ENCODE measurements at places on chromosomes 5 and 9.

DNA sequence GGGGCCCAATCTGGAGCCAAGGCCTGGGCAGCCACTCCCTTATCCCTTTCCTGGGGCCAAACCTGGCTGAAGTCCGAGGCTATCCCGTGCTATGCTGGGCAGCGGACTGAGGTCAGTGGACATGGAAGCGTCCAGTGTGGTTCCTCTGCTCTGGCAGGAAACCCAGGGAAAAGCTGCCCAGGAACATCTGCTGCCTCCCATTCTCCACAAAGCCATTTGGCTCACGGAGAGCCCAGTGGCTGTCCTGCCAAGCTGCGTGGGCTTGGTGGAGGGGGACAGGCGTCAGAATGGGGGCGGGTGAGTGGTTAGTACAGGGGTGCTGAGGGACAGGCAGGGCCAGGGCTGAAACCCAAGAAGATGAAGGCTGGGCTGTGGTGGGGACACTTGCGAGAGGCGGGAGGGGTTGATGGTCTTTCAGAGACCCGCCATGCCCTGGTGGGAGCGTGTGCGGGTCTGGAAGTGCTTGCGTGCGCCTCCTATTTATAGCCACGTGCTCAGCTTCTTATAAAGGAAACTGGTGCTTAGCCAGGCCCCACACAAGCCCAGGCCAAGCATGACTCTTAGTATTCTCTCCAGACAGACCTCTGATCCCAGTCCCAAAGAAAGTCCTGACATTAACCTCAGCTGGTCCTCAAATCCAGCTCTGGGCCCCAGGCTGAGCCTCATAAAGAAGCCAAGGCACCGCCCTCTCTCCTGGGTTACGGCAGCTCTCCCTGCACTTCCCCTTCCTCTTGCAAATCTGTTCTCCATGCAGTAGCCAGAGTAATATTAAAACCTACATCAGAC, 9.4 kb upstream of the SLC6A7 start:
- DNase-seq = no peak

- no peak for DNase-seq
Observed at GRCh38 chr9:129902740-129903134, 67.5 kb downstream of the USP20 start.

DNA sequence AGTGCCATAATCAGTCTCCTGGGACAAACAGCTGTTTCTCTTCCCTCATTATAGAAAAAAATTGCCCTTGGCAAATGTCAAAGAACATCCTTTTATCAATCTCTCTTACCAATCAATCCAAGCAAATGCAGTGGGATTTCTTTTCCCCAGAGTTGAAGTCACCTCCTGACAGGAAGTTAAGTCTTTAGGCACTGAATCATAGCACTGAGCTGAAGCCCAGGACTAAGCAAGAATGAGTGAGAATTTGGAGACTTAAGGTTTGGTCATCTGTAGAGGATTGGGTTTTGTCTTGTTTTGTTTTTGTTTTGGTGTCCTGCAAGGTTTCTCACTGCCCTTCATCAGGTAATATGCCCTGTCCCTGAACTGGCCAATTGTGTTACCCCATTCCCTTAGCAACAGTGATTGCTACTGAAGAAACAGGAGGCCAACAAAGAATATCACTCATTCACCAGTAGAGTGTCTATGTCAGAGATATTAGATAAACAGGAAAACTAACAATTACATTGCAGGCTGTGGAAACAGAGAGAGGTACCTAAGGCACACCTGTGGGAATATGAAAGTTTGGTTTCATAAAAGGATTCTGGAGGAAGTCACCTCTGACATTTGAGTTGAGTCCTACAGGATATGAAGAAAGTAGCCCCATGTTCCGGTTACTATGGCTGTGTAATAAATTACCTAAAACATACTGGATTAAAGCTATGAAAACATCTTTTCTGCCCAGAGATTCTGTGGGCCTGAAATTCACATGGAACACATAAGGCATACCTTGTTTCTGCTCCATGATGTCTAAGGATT, 4.5 kb upstream of the FXN start:
- DNase-seq = no peak

DNA sequence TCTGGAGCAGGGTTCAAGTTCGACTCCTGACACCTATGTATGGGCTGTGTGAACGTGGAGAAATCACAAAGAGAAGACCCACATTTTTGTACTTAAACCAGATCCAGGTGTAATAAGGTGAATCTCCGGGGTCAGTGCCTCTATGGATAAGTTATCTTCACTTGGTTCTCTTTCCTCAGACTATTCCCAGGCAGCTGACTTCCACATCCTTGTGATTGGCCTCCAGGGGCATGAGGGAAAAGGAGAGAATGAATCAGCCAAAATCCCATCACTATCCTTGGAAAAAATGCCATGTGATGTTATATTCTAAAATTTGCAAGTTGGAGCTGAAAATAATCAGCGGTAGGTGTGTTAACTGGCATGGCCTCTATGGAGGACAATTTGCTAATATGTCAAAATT, 37.2 kb downstream of the ZNF622 start:
- no peak for DNase-seq

DNA sequence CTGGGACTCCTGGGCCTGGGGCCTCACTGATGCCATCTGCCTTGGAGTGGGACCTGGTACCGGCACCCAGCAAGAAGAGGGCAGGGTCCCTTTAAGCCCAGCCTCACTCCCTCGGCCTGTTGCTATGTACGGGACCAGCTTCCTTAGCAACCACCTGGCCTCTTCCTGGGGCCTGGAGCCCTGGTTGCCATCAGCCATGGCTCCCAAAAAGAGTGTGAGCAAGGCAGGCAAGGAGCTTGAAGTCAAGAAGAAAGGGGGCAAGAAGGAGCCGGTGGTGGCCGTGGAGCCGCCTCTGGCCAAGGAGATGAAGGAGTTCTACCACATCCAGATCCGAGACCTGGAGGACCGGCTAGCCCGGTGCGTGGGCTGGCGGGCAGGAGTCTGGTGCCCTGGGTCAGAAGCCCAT, at the start of gene CFAP157:
CFAP157 (plus strand) TSS at position 153 of the 406 bp plus-strand sequence; CDS start at position 197, 44 bp downstream.
- no peak for DNase-seq

DNA sequence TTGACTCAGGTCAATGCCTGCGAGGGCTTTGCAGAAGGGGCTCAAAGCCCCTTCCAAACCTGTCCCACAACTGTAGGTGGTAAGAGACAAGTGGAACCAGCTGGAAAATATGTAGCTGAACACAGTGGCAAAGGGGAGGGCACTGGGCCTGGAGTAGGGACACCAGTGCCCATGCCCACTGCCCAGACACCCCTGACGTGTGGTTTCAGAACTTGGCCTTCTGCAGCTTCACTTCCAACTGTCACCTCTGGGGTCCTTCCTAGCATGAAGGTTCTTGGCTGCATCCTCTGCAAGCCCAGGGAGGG, 233.1 kb upstream of the IRX1 start:
- DNase-seq = no peak

GRCh38 chr5:178318382-178318781, 85.8 kb upstream of the PHYKPL start:
- no peak for DNase-seq

DNA sequence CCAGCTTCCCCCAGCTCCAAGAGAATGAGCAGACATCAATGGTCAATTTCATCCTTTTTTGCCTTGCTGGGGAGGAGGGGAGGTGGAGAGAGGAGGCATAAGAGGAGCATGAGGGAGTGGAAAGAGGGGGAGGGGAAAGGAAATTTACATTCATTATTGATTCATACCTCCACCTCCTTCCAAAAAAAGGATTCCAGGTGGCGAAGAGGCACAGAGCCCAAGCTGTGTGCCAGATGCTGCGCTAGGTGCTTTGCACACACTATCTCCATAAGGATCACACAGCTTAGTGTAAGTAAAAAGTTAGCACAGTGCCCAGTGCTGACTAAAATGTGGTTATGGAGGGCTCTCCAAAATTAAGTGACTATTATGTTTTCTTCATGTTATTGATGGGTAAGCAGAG, 11.0 kb downstream of the ASTN2 start:
- DNase-seq = no peak

- no peak for DNase-seq
Observed at GRCh38 chr5:103407402-103407801, 148.8 kb downstream of the MACIR start.

- no peak for DNase-seq
Observed at GRCh38 chr5:136998854-136999357, 500.2 kb downstream of the SPOCK1 start.

- DNase-seq = no peak
Observed at GRCh38 chr5:12242950-12243888, 339.0 kb upstream of the CTNND2 start.

DNA sequence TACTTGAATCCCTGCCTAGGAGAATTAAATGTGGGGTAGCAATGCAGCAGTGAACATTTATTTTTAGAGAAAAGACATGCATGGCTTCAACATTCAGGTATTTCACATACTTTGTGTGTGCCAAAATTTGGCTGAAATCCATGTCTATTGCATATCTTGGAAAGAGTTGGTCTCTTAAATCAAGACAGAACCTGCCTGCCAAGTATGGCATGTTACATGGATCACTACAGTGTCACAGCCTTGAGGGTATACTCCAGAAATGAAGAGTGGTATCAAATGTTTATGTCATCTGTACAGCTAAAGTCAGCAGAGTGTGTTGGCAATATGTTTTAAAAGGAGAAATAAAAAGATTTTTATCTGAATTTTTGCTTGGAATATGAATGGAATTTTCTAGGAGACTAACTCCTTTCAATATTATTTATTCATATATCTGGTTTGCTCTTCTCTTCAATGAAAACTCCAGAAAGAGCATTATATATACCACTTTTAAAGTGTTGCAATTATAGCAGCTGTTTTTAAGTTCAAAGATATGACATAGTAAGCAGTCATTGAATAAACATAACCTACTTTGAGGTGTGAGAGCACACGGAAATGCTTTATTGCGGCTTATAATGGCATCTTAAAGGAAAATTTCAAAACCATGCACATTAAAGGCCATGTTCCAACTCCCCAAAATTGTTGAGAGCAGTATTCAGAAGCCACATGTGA, 95.4 kb upstream of the MINAR2 start:
- no peak for DNase-seq
